ENCODE measurements at places on chromosomes 2 and 18.

DNA sequence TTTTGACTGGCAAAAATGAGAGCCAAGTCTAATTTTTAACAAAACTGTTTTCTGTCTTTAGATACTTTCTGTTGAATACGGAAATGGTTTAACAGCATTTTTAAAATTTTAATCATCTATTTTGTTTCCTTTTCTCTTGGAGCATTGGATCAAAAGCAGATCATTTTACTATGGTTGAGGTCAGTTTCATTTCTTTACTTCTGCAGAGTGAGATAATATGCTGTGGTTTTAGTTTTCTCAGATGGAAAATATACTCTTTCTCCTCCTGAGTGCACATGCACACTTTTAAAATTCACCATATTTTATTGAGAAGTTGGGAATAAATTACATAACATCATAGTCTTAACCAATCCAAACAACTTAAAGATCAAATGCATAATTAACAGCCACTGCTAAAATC lies 283.3 kb downstream of the SLC8A1 start:
- DNase-seq: no peak

DNA sequence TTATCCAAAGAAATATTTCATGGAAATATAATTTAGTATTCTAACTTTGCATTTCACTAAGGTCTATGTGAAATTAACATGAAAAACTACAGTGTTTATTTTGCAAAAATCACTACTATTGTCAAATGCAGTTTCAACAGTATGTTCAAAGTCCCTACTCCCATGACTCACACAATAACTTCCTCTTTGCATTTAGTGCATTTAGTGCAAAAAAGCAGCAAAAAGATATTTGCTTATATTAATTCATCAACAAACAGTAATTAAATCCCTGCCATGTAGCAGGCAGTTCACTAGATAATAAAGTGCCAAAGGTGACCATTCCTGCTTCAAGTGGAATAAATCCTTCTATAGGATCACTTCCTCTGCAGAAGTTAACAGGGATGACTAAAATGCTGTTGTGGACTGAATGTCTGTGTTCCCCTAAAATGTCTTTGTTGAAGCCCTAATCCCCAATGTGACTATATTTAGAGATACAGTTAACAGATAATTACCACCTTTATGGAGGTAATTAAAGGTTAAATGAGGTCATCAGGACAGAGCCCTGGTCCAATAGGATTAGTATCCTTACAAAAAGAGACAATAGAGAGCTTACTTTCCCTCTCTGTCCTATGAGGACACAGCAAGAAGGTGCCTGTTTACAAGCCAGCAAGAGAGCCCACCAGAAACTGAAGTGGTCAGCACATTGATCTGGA lies 61.7 kb downstream of the STK39 start:
- no peak for DNase-seq

DNA sequence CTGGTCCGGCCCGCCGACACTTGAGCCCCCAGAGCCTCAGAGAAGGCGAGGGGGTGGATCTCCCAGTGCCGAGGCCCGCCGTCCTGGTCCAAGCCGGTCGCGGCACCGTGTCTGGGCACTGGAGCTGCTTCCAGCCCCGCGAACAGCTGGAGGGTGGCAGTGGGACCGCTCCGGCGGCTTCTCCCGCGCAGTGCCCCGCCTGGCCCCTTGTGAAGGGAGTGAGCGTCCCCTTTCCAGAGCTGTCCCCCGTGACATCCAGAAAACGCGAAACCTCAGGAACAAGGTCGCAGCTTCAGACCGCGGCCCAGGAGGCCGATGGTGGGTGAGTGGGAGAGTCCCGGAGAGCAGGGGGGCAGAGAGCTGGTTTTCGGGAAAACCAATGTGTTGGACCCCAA lies 579 bp upstream of the EMX1 start:
- no peak for DNase-seq

- DNase-seq: peak; percentile 89
Observed at GRCh38 chr18:12934454-12935071, 13.2 kb upstream of the SEH1L start.

- no peak for DNase-seq
Observed at GRCh38 chr2:119428488-119429224, 3.0 kb upstream of the TMEM37 start.

DNA sequence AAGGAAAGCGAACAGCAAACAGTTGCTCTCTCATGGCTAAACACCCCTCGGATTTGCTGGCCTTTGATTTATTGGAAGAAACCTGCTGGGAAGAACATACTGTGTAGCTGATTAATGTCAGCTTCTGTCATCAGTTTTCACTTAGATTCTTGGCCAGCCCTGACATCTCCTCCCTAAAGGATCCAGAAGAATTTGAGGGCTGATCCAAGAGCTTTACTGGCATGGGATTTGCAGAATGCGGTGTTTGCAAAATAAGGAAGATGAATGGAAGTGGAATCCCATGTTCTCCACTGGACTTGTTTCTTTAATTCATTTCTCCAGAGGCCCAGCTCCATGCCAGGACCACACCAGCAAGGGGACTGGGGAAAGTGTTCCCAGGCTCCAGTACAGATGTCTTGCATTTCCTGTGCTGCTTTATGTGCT lies 80.5 kb downstream of the RDH14 start:
- peak; percentile 65 for DNase-seq

DNA sequence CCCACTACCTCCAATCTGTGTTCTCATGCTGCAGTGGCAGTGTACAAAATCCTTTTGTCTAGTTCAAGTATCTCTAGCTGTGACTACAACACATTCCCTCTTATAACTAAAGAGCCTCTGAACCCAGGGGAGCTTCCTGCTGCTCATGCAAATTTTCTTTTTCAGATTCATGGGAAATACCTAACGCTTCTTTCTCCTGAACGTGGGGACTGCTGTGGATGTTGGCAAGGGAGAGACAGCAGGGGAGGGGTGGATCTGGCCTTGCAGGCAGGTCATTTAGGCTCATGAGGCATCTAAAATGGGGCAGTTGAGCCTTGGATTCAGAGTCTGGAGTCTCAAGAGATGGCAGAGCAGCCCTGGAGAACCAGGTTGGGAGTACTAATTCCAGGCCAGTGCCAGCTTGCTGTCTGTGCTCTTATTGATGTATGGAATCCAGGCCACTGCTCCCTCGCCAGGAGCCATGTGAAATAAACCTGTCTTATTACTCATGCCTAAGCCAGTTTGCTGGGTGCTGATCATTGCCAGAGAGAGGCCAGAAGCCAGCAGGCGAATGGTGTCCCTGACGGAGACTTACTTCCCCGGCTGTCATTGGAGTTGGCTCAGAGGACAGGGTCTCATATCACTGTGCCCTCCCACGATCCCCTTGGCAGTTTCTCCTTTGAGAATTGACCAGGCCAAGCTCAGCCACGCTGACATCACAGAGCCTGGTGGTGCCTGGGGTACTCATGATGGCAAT lies 29.2 kb upstream of the TNP1 start:
- DNase-seq: no peak

- no peak for DNase-seq
Observed at GRCh38 chr2:51628917-51629316, 597.0 kb upstream of the NRXN1 start.

GRCh38 chr2:14081521-14081920 lies 551.0 kb upstream of the LRATD1 start:
- no peak for DNase-seq

- no peak for DNase-seq
Observed at GRCh38 chr2:195404651-195405050, 252.4 kb upstream of the SLC39A10 start.

DNA sequence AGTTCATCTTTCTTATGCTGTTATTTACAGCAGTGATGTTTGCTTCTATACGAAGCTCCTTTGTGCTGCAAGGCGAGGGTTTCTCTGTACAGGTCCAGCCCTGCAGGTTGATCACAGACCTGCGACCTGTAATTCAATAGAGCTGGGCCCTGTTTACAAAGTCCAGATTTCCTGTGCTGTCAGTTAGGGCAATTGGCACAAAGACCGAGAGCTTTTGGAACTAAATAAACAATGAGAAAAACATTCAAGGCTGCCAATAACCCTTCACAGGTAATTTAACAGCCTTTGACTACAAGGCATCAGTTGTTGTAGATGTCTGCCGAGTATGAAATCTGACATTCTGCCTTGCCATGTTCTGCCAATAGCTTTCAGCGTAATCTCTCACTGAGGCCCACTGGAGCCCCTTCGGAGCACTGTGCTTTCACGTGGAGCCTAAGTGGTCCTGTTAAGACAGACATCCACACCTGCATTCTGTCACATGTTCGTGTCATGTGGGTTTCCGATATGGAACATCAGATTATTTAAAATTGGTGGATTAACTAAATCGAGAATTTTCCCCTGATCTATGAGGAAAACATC lies 232.5 kb downstream of the PTGR3 start:
- no peak for DNase-seq

GRCh38 chr2:96773922-96774321 lies 13.2 kb downstream of the CNNM4 start:
- no peak for DNase-seq

GRCh38 chr2:169291517-169291916 lies 70.8 kb downstream of the LRP2 start:
- no peak for DNase-seq

- DNase-seq: peak; percentile 66
Observed at GRCh38 chr2:12824351-12824777, 107.6 kb downstream of the TRIB2 start.

DNA sequence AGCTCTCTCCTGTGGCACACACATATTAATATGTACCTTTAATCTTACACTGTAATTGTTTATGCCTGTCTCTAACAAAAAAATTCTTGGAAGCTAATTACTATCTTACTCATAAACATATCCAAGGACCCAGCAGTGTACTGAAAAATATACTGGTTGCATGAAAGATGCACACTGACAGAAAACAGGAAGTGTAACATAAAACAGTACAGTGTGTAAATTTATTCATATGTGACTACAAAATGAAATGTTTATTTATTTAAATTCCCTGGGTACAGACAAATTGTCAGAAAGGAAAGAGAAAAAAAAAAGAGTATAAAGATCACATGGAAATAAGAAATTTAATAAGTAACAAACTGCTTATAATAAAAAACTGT lies 28.5 kb downstream of the TMEM131 start:
- no peak for DNase-seq

- DNase-seq: peak; percentile 19
Observed at GRCh38 chr2:161045726-161046125, 114.5 kb upstream of the TANK start.

GRCh38 chr2:84498150-84498799 lies 18.0 kb upstream of the DNAH6 start:
- no peak for DNase-seq

DNA sequence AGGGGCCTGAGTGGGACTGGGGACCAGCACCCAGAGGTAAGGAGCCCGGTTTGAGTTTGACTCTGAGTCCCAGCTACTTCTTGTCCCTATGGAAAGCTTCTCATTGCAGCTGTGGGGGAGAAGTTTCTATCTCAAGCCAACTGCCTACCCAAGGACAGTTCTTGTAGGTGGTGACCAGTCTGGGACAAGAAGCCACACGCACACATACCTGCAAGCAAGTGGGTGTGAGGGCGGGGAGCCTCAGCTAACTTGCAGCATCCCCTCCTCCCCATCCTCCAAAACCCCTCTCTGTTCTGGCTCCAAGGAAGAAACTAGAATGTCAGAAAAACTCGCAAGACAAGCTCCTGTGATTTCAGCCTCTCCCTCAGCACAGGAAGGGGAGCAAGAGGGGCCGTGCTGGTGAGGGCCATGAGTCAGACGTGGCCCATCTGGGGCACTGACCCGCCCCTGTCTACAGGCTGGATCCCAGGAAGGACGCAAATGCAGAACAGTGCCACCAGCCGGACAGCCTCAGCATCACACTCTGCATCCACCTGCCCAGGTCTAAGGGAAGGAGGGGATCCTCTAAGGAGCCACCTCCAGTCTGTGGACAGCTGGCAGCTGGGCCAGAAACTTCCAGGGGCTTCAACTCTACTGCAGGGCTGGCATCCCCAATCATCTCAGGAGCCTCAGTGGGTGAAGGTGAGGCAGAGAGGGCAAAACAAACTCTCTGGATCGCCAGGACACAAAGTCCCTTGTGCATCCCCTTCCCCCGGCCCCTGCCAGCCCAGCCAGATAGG lies 103.4 kb downstream of the TNS1 start:
- DNase-seq: peak; percentile 97

DNA sequence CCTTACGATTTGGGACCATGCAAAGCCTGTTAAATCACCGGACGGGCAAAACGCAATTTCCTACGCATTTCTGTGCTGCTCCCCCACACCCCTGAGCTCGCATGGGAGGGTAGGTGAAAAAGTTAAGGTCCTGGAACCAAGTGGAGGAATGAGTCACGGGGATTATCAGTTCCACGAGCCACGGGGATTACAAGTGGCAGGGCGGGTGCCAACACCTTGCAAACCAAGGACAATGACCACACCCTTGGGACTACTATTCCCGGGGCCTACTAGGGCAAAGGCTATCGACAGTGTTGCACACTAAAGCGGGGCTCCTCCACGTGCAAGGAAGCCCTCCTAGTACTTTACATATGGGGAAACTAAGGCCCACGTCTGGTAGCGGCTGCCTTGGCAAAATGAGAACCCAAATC lies 447 bp downstream of the RETSAT start:
- DNase-seq: peak; percentile 45

- peak; percentile 52 for DNase-seq
Observed at GRCh38 chr2:179454443-179455171, 190.0 kb upstream of the SESTD1 start.

GRCh38 chr2:230900336-230900995 lies 24.6 kb downstream of the GPR55 start:
- DNase-seq: no peak

- no peak for DNase-seq
Observed at GRCh38 chr18:54255141-54255540, 14.2 kb upstream of the POLI start.

- no peak for DNase-seq
Observed at GRCh38 chr2:221120643-221121042, 451.5 kb downstream of the EPHA4 start.

- peak; percentile 67 for DNase-seq
Observed at GRCh38 chr18:74598350-74599001, 806 bp downstream of the ZNF407 start.

DNA sequence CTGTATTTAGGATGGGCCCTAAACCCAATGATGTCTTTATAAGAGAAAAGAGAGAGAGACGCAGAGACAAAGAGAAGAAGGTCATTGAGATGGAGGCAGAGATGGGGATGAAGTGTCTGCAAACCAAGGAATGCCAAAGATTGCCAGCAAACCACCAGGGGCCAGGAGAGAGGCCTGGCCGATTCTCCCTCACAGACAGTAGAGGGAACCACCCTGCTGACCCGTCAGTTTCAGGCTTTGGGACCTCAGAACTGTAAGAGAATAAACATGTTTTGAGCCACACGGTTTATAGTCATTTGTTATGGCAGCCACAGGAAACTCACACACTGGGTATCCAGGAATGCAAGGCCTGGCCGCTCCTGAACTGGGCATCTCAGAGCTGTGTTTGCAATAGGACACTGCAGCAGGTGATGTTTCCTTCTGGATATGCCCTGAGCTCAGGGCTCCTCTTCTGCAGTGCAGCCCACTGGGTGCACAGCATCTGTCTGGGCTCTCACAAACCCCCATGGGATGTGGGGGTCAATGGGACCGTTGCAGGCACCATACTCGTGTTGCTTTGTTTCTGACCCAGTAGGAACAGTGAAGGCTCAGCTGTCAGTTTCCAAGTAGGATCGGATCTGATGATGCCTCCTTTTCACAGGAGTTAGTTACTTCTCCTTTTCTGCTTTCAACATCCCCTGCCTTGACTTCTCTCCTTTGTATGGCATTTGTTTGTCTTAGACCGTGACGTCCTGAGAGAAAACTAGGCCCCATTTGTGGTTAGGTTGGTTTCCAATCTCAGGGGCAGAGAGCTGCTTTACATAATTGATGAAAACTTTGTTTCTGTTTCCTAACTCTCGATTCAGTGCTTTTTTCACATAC lies 20.8 kb downstream of the PTPN18 start:
- DNase-seq: no peak
